ENCODE measurements at places on chromosomes 5 and 9. TPM values are rescaled to one million over a fixed set of nuclear protein-coding genes. Genes with fewer than 3 reads are reported as not detected.
A peak's percentile ranks its signal among the peaks of the same experiment; 100 is the strongest.

- no peak for DNase-seq
- H3K4me3 ChIP-seq: no peak overlapping the region
These were observed 190.3 kb downstream of the TMEM167A start for GRCh38 chr5:82886911-82887310.

DNA sequence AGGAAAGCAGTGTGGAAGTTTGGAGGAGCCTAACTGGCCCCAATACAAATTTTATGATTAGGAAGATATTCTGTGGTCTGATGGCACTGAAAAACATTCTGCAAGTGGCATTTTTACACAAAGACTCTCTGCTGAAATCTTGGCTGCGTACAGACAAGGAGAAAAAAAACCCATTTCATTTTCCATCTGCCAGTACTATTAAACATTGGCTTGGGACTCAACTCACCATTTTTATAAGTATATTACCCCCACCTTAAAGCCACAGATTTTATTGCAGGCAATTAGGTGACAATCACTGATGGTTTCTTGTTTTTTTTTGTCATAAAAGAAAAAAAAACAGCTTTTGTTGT lies 206.9 kb downstream of the PTTG1 start:
- no peak for DNase-seq
- H3K36me3 ChIP-seq: no peaks in the 10 kb centered on the region
- no peak overlapping the region for H3K4me3 ChIP-seq
- H3K27me3 ChIP-seq: peaks cover 24% of the 10 kb centered on the region
- H3K27ac ChIP-seq: no peak overlapping the region
- no peaks in the 10 kb centered on the region for H3K4me1 ChIP-seq

DNA sequence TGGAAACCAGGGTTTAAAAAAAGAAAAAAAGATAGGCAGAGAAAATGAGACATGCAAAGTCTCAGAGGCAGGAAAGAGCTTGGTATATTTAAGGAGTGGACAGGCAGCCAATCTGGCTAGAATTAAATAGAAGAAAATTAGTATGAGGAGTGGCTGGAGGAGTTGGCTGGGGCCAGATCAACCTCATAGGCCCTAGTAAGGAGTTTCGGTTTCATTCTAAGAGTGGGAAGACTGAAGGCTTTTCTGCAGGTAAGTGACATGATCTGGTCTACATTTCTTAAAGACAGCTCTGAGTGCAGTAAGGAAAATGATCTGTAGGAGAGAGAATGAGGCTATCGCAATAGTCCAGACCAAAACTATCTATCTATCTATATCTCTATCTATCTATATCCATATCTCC lies 27.5 kb downstream of the ADRB2 start:
- peaks cover 13% of the 10 kb centered on the region for H3K36me3 ChIP-seq
- H3K27ac ChIP-seq: peak overlapping the region; percentile 46
- H3K27me3 ChIP-seq: peaks cover 2% of the 10 kb centered on the region
- H3K4me1 ChIP-seq: peaks cover 69% of the 10 kb centered on the region

- no peak for DNase-seq
- no peak overlapping the region for H3K4me3 ChIP-seq
- no peak overlapping the region for H3K27ac ChIP-seq
These were observed 810.3 kb downstream of the BRINP1 start for GRCh38 chr9:118558891-118559290.

Gene INSYN2B
- not detected for total RNA-seq

Measured in activated CD4-positive, alpha-beta memory T cell treated with anti-CD3 and anti-CD28 coated beads, Interleukin-2, amount 10 ng/mL, durations not matched to agents 7 days and 5 days (primary cell).